ENCODE measurements at places on chromosomes 2 and 18.

GRCh38 chr2:54457323-54458023 lies 1.3 kb downstream of the SPTBN1 start:
- no peak for DNase-seq

DNA sequence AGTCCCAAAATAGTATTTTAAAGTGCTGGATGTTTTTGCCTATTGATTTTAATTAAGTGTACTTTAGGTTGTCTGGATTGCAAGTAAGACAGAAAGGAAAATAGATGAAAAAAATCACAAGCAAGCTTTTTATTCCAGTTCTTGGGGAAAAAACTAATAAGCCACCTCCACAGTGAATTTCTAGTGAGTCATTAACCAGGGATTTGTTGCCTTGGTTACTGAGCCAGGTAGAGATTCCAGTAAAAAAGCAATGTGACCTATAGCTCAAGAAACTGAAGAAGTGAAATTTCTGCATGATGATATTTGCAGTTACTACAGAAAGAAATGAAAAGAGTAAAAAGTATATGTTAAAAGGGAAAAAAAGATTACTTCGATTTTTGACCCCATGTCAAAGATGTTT lies 160.6 kb downstream of the METTL4 start:
- DNase-seq: no peak

DNA sequence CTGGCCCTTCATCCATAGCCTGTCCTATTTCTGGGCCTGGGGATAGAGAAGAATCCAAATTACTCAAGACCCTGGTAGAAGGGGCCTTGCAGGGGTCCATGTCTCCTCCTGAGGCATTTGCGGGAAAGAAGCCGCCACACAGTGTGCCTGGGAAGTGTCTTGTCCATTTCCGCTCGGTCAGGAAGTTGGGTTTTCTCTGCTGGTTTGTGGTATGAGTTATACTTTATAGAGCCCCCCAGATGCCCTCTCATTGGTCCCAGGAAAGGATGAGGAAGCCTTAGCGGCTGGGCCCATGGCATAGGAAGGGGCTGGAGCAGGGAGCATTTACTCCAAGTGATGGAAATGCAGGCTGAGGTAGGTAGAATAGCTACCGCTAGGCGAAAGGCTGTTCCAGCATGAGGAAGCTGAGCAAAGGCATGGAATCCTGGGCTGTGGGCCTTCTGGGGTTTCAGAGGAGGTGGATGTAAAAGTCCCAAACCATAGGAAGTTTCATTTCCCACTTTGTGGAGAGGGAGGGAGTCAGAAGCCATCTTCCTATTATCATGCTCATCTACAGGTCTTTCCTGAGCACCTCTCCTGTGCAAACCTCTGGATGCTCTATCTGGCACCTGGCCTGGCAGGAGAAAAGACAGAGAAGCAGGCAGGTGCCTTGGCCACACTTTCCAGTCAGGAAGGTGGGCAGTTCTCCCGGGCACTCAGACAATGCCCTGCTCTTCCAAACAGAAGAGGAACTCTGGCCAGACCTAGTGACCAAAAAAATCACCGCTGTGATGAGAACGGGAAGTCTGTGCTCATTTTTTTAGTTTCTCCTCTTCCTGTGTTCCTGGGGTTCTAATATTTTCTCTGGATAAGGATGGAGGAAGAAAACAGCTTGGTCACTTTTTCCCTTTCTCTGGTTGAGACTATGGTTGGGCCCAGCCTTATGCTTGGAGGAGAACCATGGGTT lies 2.6 kb upstream of the CD207 start:
- DNase-seq: no peak

GRCh38 chr2:197304556-197305011 lies 6.0 kb downstream of the ANKRD44 start:
- DNase-seq: no peak

DNA sequence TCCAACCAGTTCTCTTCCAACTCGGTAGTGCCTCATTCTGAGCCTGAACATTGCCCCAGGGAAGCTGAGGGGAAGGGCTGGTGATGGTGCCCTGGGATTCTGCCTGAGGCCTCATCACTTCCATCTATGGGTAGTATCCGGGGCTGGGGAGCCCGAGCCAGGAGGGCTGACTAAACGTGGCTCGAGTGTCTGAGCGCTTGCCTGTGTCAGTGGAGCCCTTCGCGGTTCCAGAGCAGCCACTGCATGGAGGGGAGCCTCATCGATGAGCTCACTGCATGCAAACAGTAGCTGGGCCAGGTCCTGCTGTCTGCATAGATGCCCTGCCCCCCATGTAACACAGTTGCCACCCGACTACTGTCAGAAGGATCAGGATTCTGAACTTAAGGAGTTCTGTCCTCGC lies 129.3 kb downstream of the GLI2 start:
- no peak for DNase-seq
